ENCODE measurements at places on chromosomes 2 and 18.

- DNase-seq = no peak
Observed at GRCh38 chr2:77977471-77978063, 455.4 kb upstream of the LRRTM4 start.

DNA sequence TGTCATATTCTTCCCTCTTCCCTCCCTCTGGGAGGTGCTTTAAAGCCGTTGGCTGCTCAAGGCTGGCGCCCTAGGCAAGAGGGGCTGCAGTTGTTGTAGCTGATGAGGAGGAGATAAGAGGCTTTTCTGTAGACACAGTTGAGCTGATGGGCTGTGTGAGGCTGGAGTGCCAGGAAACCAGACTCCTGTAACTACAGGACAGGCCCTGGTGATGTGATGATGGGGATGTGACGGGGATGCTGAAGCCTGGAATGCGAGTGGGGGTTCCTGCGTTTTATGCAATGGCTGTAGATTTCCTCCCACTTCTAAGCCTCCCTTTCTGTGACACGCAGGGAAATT is 5.7 kb upstream of the EFR3B start:
- no peak for DNase-seq

DNA sequence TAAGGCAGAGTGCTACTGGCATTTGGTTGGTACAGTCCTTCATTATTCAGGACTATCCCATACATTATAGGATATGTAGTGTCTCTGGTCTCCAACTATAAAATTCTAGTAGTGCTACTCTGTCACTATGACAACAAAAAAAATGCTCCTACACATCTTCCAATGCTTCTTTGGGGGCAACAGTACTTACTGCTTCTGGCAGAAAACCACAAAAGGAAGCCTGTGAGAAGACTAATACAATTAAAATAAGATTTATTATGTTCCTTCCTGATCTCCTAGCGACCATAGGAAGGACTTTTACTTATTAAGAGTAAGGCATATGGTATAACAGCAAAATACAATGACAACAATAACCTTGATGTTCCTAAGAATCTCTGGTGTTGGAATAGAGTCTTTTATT is 48.4 kb upstream of the CPO start:
- DNase-seq = no peak

GRCh38 chr2:241105641-241106040 is 3.6 kb upstream of the MTERF4 start:
- no peak for DNase-seq

GRCh38 chr2:120316528-120317179 is 29.3 kb upstream of the INHBB start:
- no peak for DNase-seq

- DNase-seq = no peak
Observed at GRCh38 chr2:179898873-179899272, 37.5 kb upstream of the ZNF385B start.

- no peak for DNase-seq
Observed at GRCh38 chr2:31580321-31581117, at the start of gene SRD5A2. Gene SRD5A2, minus strand, starts transcription at chr2:31580938. Its CDS starts 38 bp downstream, at chr2:31580900.

DNA sequence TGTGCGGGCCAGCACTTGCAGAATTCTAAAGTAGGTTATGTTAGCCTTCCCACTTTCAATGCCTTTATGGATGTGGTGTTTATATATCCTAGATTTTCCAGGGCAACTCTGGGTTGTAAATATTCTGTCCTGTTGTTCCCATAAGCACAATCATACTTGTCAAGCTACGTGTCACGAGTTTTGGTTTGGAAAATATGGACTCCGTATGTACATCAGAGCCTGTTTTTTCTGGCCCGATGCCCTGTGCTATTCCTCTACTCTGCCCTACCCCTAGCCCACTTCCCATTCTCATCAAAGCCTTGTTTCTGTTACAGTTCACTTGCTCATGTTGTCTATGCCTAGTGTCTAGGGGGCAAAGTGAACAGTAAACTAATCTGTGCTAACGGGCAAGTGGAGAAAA is 27.0 kb upstream of the ZEB2 start:
- no peak for DNase-seq

GRCh38 chr2:46231721-46232120 is 65.5 kb upstream of the EPAS1 start:
- no peak for DNase-seq

- DNase-seq = no peak
Observed at GRCh38 chr2:175435012-175435411, 253.5 kb upstream of the ATP5MC3 start.

DNA sequence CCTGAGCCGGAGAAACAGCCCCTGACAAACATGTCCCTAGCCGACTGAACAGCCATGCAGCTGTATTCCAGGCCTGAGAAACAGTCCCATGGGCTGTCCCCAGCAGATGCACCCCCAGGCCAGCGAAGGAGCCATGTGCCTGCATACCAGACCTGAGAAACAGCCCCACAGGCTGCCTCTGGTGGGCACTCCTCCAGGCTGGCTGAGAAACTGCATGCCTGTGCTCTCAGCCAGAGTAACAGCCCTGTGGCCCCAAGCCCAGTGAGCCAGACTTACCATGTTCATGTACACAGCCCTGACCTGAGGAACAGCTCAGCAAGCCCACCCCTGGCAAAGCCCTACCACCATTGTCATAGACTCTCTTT is 24.8 kb downstream of the BOLL start:
- no peak for DNase-seq

GRCh38 chr2:148531669-148532428 is 112.7 kb upstream of the EPC2 start:
- DNase-seq = no peak

DNA sequence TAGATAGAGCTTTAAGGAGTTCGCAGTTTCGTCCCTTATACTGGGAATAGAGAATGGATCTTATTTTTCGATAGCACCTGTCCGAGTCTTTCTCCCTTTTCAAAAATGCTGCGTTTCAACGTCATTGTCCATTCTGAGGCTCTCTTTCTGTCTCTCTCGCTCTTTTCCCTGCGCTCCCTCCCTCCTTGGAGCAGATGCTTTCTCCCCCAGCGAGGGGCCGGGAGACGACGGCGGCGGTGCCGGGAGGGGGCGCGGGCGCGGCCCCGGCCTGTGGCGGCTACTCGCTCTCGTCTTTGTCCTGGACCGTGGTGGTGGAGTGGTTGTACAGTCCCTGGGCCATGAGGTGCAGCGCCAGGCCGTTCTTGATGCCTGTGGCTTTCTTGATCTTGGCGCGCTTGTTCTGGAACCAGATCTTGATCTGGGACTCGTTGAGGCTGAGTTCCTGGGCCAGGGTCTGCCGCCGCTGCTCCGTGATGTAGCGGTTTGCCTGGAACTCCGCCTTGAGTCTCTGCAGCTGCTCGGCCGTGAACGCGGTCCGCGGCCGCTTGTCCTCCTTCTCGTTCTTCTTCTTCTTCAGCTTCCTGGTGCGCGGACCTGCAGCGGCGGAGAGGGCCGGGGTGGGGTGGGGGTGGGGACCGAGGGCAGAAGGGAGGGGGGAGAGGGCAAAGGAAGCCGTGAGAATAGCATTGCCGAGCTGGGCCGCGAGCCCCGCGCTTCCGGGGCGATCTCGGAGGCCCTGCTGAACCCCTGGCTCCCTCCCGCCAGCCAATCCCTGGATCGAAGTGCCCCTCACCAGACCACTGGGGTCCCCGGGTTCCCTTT is 4.6 kb downstream of the EN1 start:
- DNase-seq = no peak

GRCh38 chr2:130355172-130355577 is 681 bp upstream of the PTPN18 start:
- no peak for DNase-seq

DNA sequence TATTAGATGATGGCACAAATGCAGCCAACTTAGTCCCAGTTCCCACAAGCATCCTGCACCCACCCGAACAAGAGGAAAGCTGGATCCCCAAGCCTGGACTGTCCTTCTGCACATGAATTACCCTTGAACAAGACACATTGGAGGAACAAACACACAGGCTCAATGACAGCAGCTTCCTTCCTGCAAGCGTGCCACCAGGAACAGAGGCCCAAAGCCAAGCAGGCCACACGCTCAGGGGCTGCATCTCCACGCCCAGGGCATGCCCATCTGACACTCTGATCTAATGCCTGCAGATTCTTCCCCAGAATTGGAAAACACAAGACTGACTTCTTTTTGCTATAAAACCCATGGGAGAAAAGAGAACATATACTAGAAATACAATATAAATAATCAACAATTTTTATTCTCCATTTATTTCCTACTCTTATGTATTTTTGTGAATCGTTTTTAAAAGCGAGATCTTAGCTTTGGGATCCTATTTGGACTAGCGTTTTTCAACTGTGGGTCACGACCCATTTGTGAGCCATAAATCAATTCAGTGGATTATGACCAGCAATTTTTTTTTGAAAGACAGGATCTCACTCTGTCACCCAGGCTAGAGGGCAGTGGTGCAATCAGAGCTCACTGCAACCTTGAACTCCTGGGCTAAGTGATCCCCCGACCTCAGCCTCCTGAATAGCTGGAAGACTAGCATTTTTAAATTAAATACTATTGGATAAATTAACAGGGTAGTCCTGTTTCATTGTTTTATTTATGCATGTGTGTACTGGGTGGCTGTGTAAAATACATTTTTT is 34.4 kb downstream of the PSTPIP2 start:
- no peak for DNase-seq

DNA sequence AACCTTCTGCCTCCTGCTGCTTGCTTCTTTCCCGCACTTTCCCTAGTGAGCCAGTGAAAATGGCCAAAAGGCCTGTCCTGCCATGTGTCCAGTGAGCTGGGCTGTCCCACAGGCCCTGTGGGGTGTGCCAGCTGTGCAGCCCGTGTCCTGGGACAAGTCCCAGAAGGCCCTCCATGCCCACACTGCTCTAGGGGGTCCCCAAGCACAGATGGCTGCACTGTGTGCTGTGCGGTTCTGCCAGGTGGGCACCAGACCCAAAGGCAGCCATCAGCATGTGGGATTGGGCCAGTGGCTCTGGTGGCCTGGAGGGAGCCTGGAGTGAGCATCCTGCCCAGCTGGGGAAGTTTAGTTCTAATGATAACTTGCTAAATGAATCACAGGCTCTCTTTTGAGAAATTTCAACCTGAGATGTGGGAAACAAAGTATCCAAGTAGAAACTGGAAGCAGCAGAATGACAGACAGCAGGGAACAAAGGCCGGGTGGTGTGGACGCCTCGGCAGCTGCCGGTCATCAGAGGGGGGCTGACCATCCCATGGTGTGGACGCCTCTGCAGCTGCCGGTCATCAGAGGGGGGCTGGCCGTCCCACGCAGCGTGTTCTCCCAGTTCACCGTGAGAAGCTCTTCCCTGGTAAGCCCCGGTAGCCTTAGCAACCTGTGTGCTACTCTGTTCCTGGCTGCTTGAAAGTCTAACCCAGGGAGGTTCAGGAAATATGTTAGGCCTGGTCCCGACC is 9.9 kb upstream of the CNDP2 start:
- DNase-seq = no peak

DNA sequence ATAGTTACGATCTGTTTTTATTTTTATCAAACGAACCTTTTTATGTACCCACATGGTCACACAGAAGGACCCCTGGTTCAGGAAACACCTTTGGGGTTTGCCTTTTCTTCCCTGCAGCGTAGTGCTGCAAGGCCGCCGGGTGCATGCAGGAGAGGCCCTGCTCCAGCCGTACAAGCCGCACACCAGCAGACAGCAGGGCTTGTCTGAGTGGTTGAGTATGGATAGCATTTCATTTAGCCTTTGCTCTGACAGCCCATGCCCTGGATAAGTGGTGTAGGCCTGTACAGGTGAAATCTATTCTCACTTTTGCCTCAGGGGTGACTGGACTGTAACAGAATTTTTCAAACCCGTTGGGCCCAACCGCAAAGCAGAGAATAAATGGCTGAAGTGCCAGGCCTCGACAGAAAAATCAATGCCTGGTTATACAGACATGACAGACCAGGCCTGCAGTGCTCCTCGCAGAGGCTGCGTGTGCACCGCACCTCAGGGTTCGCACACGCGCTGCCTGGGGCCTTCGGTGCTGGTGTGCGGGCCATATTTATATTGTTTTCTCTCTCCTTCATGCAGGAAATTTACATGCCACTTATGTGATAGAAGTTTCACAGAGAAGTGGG is 279.1 kb downstream of the ZNF407 start:
- no peak for DNase-seq

DNA sequence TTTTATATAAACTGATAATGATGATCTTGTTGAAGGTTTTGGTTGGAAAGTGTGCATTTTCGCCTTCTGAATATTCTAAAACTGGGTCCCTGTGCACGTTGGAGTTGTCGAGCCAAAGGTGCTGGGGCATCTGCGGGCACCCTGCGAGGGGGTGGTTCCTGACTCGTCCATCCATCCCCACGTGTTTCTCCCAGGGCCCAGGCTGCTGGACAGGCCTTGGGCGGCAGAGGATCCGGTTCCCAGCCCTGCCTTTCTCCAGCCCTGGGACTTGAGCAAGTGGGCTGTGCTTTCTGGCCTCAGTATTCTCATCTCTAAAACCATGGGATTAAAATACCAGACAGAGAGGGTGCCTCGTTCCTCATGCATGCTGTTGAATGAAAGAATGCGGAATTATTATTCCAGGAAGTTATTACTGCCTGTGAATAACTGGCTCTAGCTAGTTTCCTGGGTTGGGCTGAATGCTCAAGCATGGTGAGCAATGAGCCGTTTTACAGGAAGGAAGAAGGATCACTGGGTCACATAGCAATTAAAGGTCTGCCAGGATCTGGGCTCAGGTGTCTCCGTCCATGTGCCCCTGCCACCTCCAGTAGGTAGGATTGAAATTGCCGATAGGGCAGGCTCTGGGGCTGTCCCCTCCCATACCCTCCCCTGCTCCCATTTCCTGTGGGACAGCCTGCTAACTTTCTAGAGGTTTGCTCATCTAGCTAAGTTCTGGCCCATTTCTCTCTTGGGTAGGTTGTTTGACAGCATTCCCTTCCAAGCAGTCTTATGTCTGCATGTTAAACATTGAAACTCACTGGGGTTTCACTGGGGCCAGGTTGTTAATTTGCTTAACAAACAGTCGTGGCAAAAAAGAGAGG is 77.2 kb upstream of the HS6ST1 start:
- DNase-seq = no peak
